Activated naive CD4-positive, alpha-beta T cell treated with anti-CD3 and anti-CD28 coated beads, Interleukin-2, amount 50 U/mL, for 72 hours (primary cell): ENCODE measurements at places on chromosomes 12 and 14. TPM values are rescaled to one million over a fixed set of nuclear protein-coding genes. Genes with fewer than 3 reads are reported as not detected.

CLEC1A gene
- not detected for total RNA-seq

ASB2 gene
- total RNA-seq, result 12.9 TPM

TAS2R42 gene
- total RNA-seq, result not detected

TSHR gene
- total RNA-seq, result not detected

PEBP1 gene
- total RNA-seq, result 89.2 TPM

IGF1 gene
- 1.4 TPM for total RNA-seq

DNA sequence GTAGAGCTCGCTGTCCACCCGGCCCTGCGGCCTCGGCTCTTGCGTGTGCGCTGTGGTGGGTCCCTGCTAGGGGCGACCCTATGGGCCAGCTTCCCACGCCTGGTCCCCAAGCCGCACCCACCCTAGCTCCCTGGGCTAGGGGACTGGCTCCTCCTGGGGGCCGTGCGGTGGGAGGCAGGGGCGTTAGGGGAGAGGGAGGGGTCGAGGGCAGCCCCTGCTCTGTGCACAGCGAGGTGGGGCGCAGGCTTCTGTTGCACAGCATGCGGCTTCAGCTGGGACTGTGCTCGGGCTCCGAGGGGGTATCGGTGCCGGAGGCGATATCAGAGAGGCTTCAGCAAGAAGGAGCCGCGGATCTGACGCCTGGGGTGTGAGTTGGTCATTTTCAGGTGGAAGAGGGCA lies 86.1 kb downstream of the ALG10 start:
- DNase-seq, result no peak

DNA sequence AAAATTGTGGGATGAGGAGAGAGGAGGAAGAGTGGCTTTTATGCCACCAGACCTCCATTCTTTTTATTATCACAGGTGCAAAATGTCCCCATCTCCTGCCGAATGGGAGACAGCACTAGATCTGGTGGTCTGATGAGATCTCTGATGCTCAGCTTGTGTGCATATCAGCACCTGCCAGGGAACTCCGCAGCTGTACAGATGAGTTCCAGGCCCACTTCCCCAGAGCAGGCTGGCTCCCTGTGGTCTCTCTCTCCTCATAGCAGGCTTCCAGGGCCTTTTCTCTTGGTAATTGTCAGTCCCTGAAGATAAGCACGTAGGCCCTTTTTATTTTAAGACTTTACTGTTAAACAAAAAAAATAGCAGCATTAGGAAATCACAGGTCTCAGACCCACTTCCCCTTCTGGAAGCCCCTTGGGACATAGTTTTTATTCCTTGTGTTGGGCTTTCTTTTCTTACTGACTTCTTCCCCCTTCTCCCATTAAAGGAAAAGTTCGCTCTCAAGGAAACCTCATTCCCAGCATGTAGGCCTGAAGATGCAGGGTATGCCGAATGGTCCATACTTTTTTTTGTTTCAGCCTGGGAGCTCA lies 4.5 kb upstream of the TBC1D30 start:
- no peak for DNase-seq

DNA sequence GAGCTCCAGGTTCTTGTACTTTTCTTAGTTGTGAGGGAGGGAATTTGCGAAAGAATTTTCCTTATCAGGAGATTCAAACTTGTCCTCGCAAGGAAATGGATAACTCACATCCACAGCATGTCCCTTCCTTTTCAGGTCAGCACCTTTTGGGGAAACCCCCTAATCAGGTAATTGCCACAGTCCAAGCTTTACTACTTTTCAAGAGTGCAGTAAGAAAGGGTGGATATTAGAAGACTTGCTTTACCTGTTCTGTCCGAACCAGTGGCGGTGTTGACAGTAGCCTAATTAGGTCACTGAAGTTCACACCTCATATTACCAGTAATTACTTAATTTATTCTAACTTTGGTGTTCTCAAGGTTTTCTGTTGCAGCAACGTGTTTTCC lies 6.7 kb upstream of the C12orf50 start:
- no peak for DNase-seq

DNA sequence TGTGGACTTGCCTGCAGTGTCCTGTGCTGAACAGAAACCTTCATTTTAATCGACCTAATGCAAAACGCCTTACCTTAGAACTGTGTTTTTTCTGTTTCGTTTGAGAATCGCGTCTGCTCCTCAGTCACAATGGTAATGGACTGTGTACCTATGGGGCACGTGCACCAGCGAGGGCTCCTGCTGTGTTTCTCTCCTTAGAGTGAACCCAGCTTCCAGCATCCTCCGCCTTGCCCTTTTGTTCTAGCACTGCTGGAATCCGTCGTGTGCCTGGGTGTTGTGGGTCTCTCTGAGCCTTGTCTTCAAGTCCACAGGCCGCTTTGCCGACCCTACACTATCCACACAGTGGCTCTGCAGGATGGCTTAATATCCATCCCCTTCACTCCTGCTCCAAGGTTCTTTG lies 3.6 kb downstream of the AMN start:
- no peak for DNase-seq

DNA sequence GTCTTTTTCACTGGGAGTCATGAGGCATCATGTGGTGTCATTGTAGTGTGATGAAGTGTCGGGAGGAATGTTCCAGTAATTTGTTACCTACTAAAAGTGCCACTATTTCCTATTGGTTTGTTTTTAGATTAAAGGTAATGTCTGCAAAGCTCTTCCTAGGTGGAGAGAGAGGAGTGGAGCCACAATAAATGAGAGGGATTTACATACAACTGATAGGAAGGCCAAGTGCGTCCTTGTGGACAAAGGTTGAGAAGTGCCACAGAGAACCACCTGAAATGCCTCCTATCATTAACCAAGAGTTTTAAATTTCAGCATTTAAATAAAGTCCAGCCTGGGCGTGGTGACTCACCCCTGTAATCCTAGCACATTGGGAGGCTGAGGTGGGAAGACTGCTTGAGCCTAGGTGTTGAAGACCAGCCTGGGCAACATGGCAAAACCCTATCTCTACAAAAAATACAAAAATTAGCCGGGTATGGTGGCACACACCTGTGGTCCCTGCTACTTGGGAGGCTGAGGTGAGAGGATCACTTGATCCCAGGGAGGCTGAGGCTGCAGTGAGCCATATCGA lies 2.5 kb upstream of the SNX6 start:
- DNase-seq, result no peak

- DNase-seq, result no peak
These were observed 19.2 kb downstream of the CLIP1 start for GRCh38 chr12:122403115-122403770.

- no peak for DNase-seq
These were observed 139.5 kb downstream of the RMST start for GRCh38 chr12:97601934-97602720.

- no peak for DNase-seq
These were observed 64.5 kb downstream of the MED13L start for GRCh38 chr12:116213014-116213413.

DNA sequence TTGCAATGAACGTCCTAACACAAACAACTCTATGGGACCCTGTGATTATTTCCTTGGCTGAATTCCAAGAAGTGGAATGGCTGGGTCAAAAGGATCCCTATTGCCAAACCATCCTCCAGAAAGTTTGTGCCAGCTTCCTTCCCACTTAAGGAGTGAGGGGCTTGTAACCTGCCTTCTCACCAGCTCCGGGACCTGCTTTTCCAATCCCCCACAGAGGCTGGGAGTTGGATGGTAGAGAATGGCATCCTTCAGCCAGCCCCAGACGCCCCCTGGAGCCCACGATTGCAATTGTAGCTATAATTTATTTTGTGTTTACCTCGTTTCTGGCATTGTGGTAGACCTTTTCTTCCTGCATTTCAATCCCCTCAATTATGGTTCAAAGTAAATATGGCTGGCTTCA lies 9.7 kb upstream of the ZDHHC22 start:
- peak; percentile 23 for DNase-seq

DNA sequence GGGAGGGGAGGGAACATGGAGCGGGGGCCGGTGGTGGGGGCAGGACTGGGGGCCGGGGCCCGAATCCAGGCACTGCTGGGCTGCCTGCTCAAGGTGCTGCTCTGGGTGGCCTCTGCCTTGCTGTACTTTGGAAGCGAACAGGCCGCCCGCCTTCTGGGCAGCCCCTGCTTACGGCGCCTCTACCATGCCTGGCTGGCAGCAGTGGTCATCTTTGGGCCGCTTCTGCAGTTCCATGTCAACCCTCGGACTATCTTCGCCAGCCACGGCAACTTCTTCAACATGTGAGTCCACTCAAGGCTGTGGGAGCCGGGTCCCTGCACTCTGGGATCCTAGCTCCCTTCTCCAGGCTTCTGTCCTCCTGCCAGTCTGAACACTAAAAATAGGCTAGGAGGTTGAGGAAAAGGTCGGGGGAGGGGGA lies 1.1 kb downstream of the FITM1 start:
- no peak for DNase-seq

- no peak for DNase-seq
These were observed 192.0 kb downstream of the FUT8 start for GRCh38 chr14:65604535-65604934.

GRCh38 chr12:4943067-4943937 lies 33.6 kb downstream of the KCNA1 start:
- no peak for DNase-seq

DNA sequence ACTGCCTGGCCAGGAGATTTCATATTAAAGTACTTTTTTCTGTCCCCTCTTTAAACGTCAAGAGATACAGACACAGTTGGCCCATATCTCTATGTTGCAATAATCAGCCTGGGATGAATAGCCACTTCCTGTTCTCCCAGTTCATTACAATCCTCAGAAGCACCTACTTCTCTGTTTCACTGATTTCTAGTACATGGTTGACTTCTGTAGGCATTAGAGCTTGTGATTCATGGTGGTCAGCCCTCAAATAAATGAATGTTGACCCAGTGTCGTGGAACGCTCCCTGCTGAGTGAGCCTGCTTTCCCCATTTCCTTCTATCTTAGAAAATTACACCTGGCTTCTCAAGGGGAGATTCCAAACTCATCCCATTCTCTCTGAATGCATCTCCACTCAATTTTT lies 416.7 kb downstream of the PDZRN4 start:
- DNase-seq, result no peak

GRCh38 chr14:38366374-38366773 lies 110.5 kb upstream of the CLEC14A start:
- DNase-seq, result no peak

DNA sequence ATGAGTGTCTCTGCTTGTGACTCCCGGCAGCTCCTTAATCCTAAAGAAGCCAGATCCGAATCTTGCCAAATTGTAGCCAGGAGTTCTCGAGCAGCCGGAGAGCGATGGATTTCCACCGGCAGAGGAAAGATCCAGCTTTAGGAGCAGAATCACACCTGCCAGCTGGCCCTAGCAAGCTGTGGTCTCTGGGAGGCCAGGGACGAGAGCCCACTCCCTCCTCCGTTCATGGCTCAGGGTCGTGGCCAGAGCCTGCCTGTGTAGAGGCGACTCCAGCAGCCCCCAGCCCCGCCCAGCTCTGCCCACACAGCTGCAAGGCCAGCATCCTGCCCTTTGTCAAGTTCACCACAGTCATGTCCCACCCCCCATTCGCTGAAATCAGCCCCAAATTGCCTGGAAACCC lies 121.0 kb downstream of the SCARB1 start:
- DNase-seq, result no peak

DNA sequence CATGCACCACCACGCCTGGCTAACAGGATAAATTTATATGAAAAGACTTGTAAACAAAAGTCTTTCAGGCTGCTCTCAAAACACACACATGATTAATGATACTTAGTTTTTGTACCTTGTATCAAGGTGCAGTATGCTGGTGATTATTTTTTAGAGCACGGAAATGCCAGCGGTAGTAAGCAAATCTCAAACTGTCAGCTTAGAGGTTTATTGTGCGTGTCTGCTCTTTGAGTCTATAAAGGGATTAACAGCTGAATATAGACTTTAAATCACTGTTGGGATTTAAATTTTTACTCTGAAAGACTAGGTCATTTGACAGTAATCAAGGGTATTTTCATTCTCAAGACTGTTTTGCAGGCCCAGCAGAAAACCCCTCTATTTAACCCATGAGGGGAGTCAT lies 50.5 kb downstream of the PLEKHA5 start:
- DNase-seq, result no peak
